ENCODE measurements at places on chromosomes 2 and 18.
A peak's percentile ranks its signal among the peaks of the same experiment; 100 is the strongest.

- DNase-seq: no peak
These were observed 647.7 kb upstream of the ZNF804A start for GRCh38 chr2:183950673-183951072.

- no peak for DNase-seq
These were observed 140.8 kb downstream of the FIGN start for GRCh38 chr2:163595028-163595427.

DNA sequence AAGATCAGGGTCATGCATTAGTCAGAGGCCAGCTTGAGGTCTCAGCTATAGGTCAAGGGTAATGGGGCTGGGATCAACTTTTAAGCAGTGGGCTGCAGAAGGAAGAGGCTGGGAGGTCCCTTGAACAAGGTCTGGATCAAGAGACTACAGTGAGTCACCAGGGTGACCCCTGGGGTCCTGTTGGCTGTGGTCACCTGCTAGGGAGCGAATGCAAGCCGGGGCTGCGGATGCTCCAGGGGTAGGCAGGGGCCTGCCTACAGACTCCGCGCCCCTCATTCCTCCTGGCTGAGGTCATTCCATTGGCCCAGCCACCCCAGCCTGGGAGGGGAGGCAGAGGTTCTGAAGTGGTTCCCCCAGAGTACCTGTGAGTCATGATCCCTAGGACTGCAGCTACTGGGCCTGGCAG is 110.4 kb downstream of the CYP26B1 start:
- no peak for DNase-seq

- no peak for DNase-seq
These were observed 212.5 kb upstream of the SMAD2 start for GRCh38 chr18:48142994-48143393.

- no peak for DNase-seq
These were observed 66.4 kb upstream of the CCBE1 start for GRCh38 chr18:59763541-59764136.

GRCh38 chr2:66580166-66581049 is 145.5 kb downstream of the MEIS1 start:
- DNase-seq: no peak

- DNase-seq: no peak
These were observed 5.7 kb downstream of the PPP1R1C start for GRCh38 chr2:181991171-181991885.

DNA sequence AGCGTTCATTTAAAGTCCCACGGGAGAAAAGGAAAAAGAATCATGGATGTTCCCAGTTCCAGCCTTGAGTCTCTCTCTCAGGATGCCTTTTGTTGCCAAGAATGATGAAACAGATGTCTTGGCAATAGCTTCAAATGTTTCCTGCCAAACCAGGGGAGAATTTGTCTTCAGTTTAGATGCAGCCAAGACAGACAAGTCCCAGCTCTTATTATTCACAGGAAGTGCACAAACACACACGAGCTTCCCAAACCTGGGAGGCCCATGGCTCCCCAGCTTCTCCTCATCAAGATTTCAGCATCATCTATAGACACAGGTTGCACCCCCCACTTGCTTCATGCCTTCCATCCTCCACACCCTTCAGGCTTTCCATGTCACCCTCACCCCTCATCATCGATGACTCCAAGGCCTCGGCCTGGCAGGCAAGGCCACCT is 45.9 kb downstream of the HS1BP3 start:
- no peak for DNase-seq

DNA sequence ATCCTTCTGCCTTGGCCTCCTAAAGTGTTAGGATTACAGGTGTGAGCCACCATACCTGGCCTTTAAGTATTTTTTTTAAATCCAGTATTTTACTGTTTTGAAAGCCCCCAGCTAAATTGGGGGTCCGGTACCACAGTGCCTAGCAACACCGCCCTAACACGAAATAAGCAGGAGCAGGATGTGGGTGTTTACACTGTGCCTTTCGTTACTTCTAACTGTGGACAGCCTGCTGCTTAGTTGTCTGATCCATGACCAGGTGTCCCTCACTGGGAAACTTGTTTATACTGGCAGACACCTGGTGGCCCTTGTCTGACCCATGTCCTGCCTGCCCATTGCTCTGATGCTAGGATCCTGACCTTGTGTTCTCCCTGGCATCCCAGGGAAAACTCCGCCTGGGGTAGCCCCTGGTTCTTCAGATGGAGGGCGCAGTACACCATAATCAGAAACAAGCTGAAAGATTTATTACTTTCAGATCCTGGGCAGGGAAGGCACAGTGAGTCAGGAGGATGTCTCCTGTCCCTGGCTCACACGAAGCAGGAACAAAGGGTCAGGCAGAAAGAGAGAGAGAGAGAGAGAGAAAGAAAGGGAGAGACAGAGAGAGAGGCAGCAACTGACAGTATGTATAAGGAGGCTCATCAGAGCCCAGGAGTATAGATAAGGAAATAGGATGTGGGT is 55.7 kb downstream of the NCAPH start:
- no peak for DNase-seq

- no peak for DNase-seq
These were observed 2.8 kb downstream of the KCTD1 start for GRCh38 chr18:26545335-26546123.

GRCh38 chr2:164620873-164621763 is at the start of gene GRB14:
TSS of gene GRB14 (minus strand) at chr2:164621482. CDS start at chr2:164621309, 173 bp downstream.
- DNase-seq: no peak

- DNase-seq: no peak
These were observed 208.0 kb downstream of the TPGS2 start for GRCh38 chr18:36620788-36621187.

GRCh38 chr2:204313256-204313655 is 232.0 kb upstream of the PARD3B start:
- DNase-seq: no peak

GRCh38 chr2:134943540-134943939 is 24.9 kb downstream of the CCNT2 start:
- no peak for DNase-seq

GRCh38 chr2:175872721-175873120 is 129.3 kb downstream of the LNPK start:
- no peak for DNase-seq

DNA sequence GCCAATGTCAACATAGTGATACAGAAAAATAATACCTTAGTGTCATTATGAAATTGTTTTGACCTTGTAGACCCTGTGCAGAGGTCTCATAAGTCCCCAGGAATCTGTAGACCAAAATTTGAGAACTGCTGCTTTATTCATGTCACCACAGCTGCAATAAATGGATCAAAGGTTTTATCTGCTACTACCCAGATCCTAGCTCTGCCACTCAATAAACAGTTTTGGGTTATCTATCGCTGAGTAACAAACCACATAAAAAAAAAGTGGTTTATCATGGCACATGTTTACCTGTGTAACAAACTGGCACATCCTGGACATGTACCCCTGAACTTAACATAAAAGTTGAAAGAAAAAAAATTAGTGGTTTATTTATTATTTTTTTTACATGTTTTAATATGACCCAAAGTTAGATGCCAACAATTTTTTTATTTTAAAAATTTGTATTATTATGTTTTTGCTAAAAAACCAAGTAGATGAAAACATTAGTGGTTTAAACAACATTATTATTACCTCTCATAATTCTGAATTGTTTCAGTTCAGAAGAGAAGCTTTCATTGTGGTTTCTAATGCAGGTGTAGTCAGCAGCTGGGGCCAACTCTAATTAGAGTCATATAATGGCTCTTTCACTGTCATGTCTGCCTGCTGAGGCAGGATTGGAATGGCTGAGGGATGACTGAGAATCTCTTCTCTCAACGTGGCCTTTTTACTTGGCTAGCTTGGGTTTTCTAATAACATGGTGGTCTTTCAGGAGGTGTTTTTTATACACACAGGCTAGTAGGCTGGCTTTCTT is 103.3 kb upstream of the SLC38A11 start:
- DNase-seq: no peak

DNA sequence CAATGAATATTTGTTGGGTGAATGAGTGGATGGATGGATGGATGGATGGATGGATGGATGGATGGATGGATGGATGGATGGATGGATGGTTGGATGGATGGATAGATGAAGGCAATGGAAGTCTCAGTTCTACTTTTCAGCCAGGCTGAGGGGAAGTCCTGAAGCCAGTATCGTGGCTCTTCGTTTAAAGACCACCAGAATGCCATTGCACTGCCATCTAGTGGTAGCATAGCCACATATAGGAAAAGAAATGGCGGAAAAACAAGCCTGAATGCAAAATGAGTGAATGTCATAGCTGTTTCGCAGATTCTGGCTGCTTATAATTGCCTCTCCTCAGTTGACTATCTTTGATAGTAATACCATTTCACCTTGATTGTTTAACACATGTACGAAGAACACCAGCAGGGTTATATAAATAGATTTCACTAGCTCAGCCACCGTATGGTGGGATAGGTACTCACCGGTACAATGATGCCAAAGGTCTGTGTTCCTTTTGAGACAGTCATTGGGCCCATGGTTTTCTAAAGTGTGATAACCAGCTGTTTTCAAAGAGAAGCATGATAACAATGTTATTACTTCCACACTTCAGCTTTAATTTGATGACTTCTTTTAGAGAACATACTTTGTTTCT is 62.3 kb upstream of the GREB1L start:
- DNase-seq: peak; percentile 13

DNA sequence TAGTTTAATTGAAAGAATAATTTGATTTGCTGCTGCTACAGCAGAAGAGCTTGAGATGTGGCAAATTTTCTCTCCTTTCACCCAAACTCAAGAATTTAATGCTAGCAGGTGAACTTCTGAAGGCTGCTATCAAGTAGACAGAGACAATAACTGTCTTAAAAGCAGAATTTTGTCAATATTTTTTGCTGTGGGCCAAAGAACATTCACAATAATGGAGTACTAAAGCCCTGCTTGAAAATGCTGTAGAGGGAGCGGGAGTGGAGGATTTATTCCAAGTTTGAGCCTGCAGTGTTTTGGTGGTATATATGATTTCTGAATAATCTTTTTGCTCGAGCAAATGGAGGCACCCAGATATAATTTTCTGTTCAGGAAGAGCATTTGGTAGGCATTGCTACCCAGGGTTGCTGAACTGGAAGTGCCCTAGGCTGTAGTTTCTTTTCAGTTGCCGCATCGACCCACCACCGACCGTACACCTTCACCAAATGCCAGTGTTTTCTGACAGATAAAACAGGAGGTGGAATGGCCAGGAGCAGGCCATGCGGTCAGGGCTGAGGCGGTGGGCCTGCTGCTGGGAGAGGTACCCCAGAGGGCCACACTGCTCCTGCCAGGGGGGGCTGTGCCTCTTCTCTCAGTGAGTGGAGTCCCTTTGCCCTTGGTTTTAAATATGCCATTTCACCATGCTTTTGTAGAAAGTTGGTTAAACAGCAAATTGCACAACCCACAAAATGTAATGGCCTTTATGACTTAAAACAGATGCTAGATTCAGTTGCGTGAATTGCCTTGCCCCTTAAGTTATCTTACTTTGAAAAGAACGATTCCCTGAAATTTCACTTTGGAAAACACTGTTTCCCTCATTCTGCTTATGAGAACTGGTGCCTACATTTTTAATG is 36.4 kb downstream of the TSHZ1 start:
- DNase-seq: no peak

DNA sequence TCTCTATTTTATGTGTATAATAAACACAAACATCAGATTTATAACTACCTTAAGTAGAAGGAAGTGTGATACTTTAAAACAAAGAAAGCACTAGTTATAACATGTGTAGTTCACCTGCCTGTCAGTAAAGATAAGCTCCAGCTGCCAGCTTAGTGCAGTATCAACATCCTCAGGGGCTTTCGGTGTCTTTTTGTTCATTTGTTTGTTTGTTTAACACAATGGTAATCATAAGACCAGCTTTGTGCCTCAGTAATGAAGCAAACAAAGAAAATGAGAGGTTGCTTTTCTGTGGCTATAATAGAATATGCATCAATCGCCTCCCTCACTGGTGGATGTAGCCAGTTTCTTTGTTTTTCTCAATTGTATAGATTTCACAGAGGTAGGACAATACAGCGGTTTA is 1499.0 kb upstream of the TMEFF2 start:
- DNase-seq: no peak

- no peak for DNase-seq
These were observed 24.4 kb downstream of the ZNF407 start for GRCh38 chr18:74622072-74622471.

DNA sequence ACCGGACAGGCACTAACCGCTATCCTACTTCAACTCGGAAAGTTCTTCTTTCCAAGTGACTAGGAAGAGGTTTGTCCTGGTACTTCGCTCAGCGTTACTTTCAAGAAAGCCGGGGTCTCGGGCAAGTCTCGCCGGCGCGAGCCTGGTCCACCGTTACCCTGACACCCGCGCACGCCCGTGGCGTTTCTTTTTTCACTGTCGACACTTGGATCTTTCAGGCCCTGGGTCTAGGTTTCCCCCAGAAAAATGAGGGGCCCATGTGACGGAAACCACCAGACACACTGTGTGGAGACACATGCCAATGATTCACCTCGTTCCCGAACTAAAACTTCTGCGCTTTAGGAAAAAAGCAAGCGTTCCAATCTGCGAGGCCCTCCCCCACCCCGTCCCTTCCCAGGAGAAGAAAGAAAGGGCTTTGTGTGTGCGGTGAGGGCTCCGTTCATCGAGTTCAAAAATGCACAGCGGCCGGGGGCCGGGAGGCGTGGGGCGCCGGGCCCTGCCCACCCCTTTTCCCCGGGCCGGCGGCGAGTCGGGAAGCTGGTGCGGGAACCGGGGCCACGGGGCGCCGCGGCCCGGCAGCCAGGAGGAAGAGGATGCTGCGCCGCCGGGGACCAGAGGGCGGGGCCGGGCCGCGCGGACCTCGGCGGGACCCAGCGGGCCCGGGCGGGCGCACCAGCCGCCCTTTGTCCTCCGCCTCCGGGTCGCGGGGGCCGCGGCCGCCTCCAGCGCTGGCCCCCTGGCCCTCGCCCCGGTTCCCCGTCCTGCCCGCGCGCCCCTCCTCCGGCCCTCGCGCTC is 2.6 kb downstream of the ZNF521 start:
- no peak for DNase-seq

DNA sequence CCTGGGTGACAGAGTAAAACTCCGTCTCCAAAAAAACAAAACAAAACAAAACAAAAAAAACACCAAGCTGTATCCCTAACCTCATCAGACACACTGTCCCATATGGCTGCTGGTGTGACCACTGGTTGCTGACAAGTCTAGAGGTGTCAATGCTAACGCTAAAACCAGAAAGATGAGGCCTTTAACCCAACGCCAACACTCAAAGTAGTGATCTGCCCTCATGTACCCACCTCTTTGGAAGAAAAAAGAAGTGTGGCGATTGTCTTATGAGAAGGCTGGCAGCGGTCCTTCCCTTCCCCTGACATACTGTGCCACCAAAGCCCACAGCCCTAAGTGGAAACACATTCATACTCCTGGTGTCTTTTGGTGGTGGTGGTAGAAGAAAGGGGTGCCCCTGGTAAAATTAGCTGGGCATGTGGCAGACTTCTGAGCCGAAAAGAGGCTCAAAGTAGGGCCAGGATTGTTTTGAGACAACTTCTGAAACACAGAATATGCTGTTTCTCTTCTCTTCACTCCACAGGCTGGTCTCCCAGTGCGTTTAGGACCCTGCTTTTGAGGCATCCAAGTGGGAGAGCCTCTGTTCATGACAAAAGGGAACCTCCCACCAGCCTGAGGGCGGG is 9.8 kb downstream of the SERTAD2 start:
- DNase-seq: no peak

All from stimulated activated CD8-positive, alpha-beta memory T cell treated with anti-CD3 and anti-CD28 coated beads, Interleukin-7, amount 100 ng/mL, for 1 hour (primary cell).